ENCODE measurements at places on chromosomes 16 and 17.

- no peak for DNase-seq
Measured at GRCh38 chr16:752007-752312, 8.6 kb upstream of the MSLN start.

GRCh38 chr16:75379911-75380847, 53.1 kb downstream of the CFDP1 start:
- DNase-seq, result no peak

- no peak for DNase-seq
Measured at GRCh38 chr16:50436271-50436670, 67.5 kb upstream of the BRD7 start.

DNA sequence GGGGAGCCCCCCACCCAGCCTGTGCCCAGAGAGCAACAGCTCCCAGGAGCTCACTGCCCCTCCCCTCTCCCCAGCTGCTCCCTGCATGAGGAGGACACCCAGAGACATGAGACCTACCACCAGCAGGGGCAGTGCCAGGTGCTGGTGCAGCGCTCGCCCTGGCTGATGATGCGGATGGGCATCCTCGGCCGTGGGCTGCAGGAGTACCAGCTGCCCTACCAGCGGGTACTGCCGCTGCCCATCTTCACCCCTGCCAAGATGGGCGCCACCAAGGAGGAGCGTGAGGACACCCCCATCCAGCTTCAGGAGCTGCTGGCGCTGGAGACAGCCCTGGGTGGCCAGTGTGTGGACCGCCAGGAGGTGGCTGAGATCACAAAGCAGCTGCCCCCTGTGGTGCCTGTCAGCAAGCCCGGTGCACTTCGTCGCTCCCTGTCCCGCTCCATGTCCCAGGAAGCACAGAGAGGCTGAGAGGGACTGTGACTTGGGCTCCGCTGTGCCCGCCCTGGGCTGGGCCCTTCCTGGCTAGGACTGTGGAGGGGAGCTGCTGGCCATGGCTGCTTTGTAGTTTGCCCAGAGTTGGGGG, 584 bp downstream of the TCAP start:
- DNase-seq, result no peak

GRCh38 chr17:17749921-17750320, 68.7 kb downstream of the RAI1 start:
- peak; percentile 50 for DNase-seq

- no peak for DNase-seq
Measured at GRCh38 chr17:41663451-41664171, 25.1 kb upstream of the EIF1 start.

GRCh38 chr17:16877099-16877498, 94.8 kb downstream of the TNFRSF13B start:
- no peak for DNase-seq

GRCh38 chr16:3266873-3267537, 10.6 kb upstream of the MEFV start:
- DNase-seq, result peak; percentile 42

- DNase-seq, result no peak
Measured at GRCh38 chr17:48760411-48760810, 31.9 kb upstream of the HOXB13 start.

DNA sequence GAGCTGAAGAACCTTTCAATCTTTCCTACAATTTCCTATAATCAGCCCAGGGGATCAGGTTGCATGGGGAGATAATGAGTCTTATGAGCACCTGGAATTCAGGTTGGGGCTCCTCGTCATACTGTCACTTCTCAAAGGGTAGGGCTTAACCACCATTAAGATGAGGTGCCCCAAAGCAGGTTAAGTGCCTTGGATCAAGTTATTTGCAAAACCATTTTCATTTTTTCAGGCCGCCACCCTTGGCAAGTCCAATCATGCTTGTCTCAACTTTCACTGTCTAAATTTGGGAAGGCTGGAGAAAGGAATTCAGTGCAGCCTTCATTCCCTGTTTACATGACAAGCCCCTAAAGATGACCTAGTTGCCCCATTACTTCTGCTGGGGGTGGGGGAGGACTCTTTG, 44.9 kb upstream of the TANGO6 start:
- DNase-seq, result no peak

- peak; percentile 68 for DNase-seq
Measured at GRCh38 chr17:2195729-2196128, 107.9 kb downstream of the SMG6 start.

DNA sequence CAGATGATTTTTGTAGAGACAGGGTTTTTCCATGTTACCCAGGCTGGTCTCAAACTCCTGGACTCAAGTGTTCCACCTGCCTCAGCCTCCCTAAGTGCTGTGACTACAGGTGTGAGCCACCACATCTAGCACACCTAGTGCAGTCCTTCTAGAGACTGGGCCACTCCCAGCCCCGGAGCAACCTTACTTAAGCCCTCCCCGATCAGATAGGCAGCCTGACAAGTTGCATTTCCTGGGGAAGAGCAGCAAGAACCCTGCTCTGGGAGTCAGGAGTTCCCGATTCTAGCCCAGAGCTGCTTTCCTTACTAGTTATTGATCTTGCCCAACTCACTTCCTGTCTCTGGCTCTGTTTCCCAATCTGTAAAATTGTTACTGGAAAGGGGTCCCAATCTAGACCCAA, 7.0 kb upstream of the NAGLU start:
- no peak for DNase-seq

DNA sequence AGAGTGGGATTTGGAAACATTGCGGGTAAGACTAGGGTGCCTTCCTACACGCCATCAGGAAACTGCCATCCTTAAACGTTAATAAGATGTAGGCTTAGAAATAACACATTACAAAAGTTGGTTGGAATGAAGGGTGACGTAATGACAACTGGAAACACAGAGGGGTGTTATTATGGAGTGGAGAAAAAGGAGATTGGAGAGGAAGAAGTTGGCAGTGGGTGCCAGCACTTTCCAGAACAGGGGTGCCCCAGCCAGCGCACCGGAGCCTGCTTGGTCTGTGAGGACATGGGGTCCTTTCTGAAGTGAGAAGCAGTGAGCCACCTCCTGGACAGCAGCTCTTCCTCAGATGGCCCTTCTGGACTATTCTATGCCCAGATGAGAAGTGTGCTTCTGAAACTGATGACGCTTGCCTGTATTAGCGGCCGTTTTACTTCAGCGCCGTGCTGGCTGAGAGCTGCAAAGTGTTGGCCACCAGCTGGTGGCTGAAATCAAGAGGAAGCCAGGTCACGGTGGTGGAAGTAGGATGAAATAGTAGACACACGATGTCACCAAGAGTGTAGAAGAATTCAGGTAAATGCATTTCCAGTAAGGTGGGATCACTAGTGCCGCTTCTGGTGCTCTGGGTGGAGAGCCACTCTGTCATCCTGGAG, 244.8 kb downstream of the NTN1 start:
- peak; percentile 9 for DNase-seq

DNA sequence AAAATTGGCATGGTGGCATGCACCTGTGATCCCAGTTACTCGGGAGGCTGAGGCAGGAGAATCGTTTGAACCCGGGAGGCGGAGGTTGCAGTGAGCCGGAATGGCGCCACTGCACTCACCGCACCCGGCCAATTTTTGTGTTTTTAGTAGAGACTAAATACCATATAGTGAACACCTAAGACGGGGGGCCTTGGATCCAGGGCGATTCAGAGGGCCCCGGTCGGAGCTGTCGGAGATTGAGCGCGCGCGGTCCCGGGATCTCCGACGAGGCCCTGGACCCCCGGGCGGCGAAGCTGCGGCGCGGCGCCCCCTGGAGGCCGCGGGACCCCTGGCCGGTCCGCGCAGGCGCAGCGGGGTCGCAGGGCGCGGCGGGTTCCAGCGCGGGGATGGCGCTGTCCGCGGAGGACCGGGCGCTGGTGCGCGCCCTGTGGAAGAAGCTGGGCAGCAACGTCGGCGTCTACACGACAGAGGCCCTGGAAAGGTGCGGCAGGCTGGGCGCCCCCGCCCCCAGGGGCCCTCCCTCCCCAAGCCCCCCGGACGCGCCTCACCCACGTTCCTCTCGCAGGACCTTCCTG, at the start of gene HBQ1:
TSS of gene HBQ1 (plus strand) at position 359 of the 575 bp plus-strand sequence. CDS start at position 387, 28 bp downstream.
- peak; percentile 39 for DNase-seq

GRCh38 chr17:30263552-30264333, 28.0 kb downstream of the BLMH start:
- peak; percentile 47 for DNase-seq

DNA sequence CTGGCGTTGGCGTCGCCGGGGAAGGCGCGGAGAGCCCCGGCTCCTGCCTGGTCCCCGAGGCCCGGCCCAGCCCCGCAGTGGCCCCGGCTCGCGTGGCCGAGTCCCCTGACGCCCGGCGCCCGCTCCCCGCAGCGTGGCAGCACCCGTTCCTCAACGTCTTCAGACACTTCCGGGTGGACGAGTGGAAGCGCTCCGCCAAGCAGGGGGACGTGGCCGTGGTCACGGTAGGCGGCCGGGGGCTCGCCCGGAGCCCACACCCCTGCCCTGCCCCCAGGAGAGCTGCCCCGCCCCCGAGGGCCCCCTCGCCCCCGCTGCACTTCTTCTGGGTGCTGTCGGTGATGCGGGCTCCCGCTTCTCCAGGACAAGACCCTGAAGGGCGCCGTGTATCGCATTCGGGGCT, 466 bp downstream of the WDR90 start:
- DNase-seq, result peak; percentile 21

- no peak for DNase-seq
Measured at GRCh38 chr17:51374209-51374608, 113.9 kb downstream of the UTP18 start.

- DNase-seq, result no peak
Measured at GRCh38 chr16:17373533-17373932, 97.2 kb downstream of the XYLT1 start.

GRCh38 chr16:80027007-80027965, 426.7 kb upstream of the MAF start:
- peak; percentile 98 for DNase-seq

DNA sequence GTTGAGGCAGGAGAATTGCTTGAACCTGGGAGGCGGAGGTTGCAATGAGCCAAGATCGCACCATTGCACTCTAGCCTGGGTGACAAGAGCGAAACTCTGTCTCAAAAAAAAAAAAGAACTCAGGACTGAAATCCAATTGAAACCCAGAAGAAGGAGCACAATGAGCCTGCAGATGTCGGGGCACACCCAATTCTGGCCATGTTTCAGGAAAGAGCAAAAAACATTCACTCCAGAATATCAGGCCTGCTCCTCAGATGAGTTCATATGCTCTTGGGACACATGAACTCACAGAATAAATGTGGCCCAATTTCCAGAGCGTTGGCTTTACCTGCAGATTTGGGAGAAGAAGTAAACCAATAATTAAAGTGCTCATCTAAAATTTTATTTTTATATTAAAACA, 3.0 kb upstream of the CMTM2 start:
- DNase-seq, result no peak

DNA sequence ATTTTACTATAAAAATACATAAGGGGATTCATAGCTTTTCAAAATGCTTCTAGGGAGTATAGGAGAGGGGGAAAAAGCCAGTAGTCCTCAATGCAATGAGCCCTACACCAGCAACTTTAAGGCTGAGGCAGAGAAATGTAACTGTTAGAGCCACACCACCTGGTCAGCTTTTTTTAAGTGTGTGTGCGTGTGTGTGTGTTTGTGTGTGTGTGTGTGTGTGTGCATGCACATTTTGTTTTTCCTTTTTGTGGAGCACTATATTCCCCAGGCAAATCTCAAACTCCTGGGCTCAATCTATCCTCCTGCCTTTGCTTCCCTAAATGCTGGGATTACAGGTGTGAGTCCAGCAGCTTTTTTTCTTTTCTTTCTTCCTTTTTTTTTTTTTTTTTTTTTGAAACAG, 2.3 kb upstream of the MEIOC start:
- DNase-seq, result no peak

DNA sequence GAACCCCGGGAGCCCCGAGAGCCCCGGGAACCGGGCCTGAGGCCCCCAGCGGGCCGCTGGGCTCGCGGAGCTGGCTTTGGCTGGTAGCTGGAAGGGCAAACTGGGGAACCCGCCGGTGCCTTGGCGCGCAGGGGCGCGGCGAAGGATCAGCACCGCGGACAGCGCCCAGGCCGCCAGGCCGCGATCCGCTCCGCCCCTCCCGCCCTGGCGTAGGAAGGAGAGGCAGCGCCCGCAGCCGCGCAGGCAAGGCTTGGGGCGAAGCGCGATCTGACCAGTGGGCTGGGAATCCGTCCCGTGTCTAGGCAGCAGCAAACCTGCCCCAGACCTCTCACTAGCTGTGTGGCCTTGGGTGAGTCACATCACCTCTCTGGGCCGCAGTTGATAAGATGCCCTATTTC, 331 bp upstream of the CCDC92B start:
- peak; percentile 65 for DNase-seq

DNA sequence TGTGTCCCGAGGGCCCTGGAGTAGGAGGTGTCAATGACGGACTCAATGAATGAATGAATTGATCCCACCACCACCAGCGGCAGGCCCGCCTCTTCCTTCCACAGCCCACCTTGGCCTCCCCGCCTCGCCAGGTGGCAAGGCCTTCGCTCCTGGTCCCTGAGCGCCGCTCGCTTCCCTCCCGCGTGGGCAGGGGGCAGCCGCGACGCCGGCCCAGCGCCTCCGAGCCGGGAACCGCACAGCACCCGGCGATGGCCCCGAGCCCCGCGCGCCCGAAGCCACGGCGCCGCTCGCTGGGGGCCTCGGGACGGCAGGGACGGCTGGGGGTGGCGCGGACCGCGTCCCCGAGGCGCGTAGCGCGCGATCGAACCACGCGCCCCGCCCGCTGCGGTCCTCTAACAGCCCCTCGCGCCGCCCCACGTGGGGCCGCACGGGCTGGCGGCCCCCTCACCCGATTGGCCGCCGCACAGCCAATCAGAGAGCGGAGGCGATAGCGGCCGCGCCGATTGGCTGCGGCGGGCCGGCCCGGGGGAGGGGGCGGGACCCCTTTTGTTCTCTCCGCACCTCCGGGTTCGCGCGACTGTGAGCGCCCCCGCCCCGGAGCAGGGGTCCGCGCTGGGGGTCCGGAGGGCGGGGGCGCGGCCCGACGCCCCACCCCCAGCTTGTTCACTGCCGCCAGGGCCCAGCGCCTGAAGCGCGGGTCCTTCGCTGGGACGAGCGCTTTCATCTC, 31.4 kb downstream of the ACTG1 start:
- DNase-seq, result peak; percentile 73
